Stomach (tissue), 19 donors: ENCODE measurements at places on chromosomes 16 and 17. TPM values are rescaled to one million over a fixed set of nuclear protein-coding genes. Genes with fewer than 3 reads are reported as not detected.

DNA sequence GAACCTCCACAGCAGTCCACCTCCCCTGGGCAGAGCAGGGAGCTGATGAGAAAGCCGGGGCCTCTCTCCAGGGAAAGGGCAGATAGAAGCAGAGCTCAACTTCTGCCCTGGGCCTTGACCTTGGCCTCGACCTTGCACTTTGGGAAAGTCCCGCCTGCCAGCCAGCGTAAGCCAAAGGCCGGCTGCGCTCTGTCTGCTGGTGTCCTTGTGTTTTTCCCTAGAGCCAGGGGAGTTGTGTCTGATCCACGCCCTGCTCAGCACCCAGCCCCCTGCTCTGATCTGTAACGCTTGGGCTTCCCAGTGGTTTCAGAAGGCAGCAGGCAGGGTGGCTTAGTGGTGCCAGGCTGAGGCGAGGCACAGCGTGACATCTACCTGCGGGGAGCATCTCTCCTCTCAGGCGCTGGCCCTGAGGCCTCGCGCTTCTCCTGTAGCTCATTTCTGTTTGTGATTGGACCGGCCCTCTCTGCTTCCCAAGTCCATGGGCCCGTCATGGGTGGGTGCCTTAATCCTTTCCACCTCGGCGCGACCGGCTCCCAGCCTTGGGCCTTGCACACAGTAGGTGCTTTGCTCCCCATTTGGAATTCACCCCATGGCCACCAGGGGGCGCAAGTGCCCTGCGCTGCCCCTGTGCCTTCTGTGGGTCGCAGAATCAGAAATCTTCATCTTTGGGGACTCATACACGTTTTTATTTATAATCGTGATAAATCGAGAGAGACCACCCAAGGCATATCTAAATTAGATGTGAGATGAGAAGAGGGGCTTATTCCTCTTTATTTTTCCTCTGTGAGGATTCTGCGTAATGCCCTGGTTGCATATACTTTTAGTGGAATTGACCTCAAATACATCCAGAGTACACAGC, 24.2 kb downstream of the SGSH start:
- DNase-seq = peak; percentile 36

DNA sequence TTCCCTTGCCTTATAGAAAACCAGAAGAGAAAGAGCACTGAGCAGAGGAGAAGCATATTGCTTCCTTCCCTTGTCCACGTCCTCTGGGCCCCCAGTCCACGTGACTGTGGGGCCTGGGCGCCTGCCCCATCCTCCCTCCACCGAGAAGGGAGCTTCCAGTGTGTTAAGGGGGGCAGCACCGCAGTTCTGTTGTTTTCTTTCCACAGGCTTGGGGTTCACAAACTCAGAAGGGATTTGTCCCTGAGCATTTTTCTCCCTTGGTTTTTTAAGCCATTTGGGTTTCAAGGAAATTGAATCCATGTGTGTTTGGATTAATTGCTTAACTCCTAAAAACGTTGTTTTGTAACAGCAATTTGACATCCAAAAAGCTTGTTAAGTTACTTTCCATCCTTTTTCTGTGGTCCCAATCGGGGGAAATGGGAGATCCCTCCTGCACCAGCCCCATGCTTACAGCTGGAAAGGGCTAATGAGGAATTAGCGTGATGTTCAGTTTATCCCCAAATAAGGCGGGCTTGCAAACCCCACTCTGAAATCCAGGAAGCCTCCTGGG, 347.5 kb upstream of the TNRC6C start:
- peak; percentile 55 for DNase-seq

- no peak for DNase-seq
Measured at GRCh38 chr16:1822801-1823200, 3.8 kb downstream of the HAGH start.

Gene KRTAP4-4
- total RNA-seq = not detected

Gene MVD
- total RNA-seq = 32.6 TPM
